Activated CD8-positive, alpha-beta T cell treated with anti-CD3 and anti-CD28 coated beads, Interleukin-2, amount 10 ng/mL, durations not matched to agents 7 days and 5 days (primary cell): ENCODE measurements at places on chromosomes 12 and 14. TPM values are rescaled to one million over a fixed set of nuclear protein-coding genes. Genes with fewer than 3 reads are reported as not detected.
A peak's percentile ranks its signal among the peaks of the same experiment; 100 is the strongest.

- H3K4me1 ChIP-seq = no peaks in the 10 kb centered on the region
- no peak overlapping the region for H3K4me3 ChIP-seq
- no peak overlapping the region for H3K27ac ChIP-seq
- DNase-seq = no peak
- H3K36me3 ChIP-seq = no peaks in the 10 kb centered on the region
These were observed 288.4 kb downstream of the GXYLT1 start for GRCh38 chr12:41856228-41856627.

- H3K27ac ChIP-seq = no peak overlapping the region
- no peaks in the 10 kb centered on the region for H3K36me3 ChIP-seq
- no peaks in the 10 kb centered on the region for H3K27me3 ChIP-seq
- no peak overlapping the region for H3K4me3 ChIP-seq
- no peaks in the 10 kb centered on the region for H3K4me1 ChIP-seq
These were observed 305.3 kb downstream of the SLC6A15 start for GRCh38 chr12:84607170-84607819.

PSMA6 gene
- total RNA-seq = 266 TPM

RASAL1 gene
- total RNA-seq = 0.26 TPM

- H3K27ac ChIP-seq = no peak overlapping the region
- H3K4me3 ChIP-seq = no peak overlapping the region
- H3K4me1 ChIP-seq = peaks cover 17% of the 10 kb centered on the region
- DNase-seq = no peak
- no peaks in the 10 kb centered on the region for H3K27me3 ChIP-seq
These were observed 28.6 kb downstream of the AACS start for GRCh38 chr12:125093681-125094330.

SLC25A21 gene
- not detected for total RNA-seq

DNA sequence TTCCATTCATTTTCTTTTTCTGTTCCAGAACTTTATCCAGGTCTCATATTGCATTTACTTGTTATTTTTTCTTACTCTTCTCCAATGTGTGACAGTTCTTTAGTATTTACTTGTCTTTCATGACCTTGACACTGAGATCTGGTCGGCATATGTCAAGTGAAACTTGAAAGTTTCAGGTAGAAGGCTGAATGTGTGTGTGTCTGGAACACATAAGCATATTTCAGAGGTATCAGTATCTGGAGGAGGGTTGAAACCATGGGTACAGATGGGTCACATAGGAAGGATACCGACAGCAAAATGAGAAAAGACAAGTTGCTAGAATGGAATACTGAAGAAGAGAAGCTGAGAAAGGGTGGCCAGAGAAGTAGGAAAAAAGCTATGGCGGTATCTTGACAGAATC lies 22.5 kb upstream of the PTGDR start:
- peaks cover 12% of the 10 kb centered on the region for H3K36me3 ChIP-seq
- DNase-seq = no peak
- no peaks in the 10 kb centered on the region for H3K27me3 ChIP-seq
- H3K4me3 ChIP-seq = no peak overlapping the region
- peaks cover 25% of the 10 kb centered on the region for H3K4me1 ChIP-seq
- no peak overlapping the region for H3K27ac ChIP-seq

GRCh38 chr14:60204843-60205774 lies 39.9 kb upstream of the DHRS7 start:
- H3K4me3 ChIP-seq = no peak overlapping the region
- no peaks in the 10 kb centered on the region for H3K4me1 ChIP-seq
- H3K36me3 ChIP-seq = no peaks in the 10 kb centered on the region
- H3K27ac ChIP-seq = no peak overlapping the region

- H3K27me3 ChIP-seq = no peaks in the 10 kb centered on the region
- peaks cover 84% of the 10 kb centered on the region for H3K36me3 ChIP-seq
These were observed 25.3 kb downstream of the ANKLE2 start for GRCh38 chr12:132736378-132736777.

CLEC4C gene
- not detected for total RNA-seq

SLC10A1 gene
- total RNA-seq = not detected

- H3K27me3 ChIP-seq = peaks cover under 1% of the 10 kb centered on the region
- no peak for DNase-seq
- H3K4me1 ChIP-seq = peaks cover 6% of the 10 kb centered on the region
These were observed 4.7 kb upstream of the CDH24 start for GRCh38 chr14:23062002-23062401.

GRCh38 chr12:29783773-29784666 lies at the start of gene TMTC1:
TSS of gene TMTC1 (minus strand) at chr12:29783942. CDS start at chr12:29783751, 191 bp downstream.
- DNase-seq = no peak
- no peak within 1 kb of the TSS for H3K4me3 ChIP-seq
- peaks cover 36% of the 10 kb centered on the region for H3K27me3 ChIP-seq
- no peaks in the 10 kb centered on the region for H3K36me3 ChIP-seq

GRCh38 chr14:74459289-74459946 lies 33.4 kb upstream of the SYNDIG1L start:
- no peaks in the 10 kb centered on the region for H3K4me1 ChIP-seq
- DNase-seq = peak; percentile 35
- H3K36me3 ChIP-seq = no peaks in the 10 kb centered on the region
- H3K27ac ChIP-seq = no peak overlapping the region

DNA sequence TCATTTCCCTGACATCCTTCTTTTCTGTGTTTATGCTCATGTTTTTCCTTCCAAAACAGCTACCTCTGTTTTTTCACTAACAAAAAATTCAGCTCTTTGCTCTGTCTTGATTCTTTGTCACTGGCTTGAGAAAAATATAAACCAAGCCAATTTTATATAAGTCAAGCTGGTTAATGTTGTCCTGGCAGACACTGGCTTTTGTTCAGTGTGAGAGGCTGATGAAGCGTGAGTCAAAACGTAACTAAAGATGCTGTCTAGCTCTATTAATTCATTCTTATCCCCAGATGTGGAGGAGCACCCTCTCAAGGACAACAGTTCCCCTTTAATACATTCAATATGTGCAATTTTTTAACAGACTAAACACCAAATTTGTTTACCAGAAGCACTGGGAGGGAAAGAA lies 15.8 kb downstream of the TSPAN8 start:
- DNase-seq = no peak
- no peaks in the 10 kb centered on the region for H3K36me3 ChIP-seq
- H3K4me1 ChIP-seq = no peaks in the 10 kb centered on the region
- H3K27ac ChIP-seq = no peak overlapping the region

DNA sequence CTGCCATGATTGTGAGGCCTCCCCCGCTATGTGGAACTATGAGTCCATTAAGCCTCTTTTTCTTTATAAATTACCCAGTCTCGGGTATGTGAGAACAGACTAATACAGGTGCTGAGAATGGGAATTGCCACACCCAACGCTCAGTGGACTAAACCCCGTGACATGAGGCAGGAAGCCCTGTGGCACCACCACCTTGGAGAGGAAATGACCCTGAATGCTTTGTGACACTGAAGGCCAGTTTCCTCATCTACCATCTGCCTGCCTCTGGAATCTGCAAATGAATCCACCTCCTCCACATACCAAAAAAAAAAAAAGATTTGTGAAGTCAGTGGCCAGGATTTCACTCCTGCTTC lies 41.6 kb downstream of the NT5DC3 start:
- no peak for DNase-seq
- H3K27me3 ChIP-seq = no peaks in the 10 kb centered on the region
- peaks cover 11% of the 10 kb centered on the region for H3K4me1 ChIP-seq
- H3K4me3 ChIP-seq = no peak overlapping the region
- H3K27ac ChIP-seq = no peak overlapping the region
- peaks cover 4% of the 10 kb centered on the region for H3K36me3 ChIP-seq

DNA sequence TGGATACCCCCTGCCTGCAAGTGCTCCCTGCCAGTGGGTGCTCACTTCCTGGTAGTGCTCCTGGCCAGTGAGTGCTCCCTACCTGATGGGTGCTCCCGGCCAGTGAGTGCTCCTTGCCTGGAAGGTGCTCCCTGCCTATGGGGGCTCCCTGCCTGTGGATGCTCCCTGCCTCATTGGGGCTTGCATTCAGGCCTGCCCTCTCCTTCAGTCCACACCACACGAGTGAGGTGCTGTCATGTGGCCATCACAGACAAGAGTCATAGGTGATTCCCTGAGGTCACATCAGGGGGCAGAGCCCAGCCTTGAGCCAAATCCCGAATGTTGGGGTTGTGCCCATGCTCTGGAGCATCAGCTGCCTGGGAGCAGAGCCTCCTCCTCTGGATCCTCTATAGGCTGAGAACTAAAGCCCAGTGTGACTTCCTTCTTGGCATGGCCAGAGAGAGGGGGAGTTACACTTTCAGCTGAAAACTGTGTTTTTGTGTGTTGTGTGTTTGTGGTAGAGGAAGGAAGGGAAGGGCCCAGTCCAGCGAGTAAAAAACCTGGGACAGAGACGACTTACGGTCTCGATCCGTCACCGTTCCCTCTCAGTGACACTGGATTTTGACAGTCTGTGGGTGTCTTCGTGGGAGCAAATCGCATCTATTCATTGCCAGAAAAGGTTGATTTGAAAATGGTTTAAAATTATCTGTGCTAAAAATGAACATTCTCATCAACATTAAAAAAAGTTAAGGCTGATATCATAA lies 136.0 kb downstream of the ADGRD1 start:
- H3K27ac ChIP-seq = no peak overlapping the region
- H3K4me1 ChIP-seq = peaks cover 24% of the 10 kb centered on the region
- no peaks in the 10 kb centered on the region for H3K36me3 ChIP-seq
- H3K4me3 ChIP-seq = no peak overlapping the region
- H3K27me3 ChIP-seq = no peaks in the 10 kb centered on the region
- no peak for DNase-seq

IFNG gene
- total RNA-seq = 3.1 TPM
